ENCODE measurements at places on chromosomes 7 and 10.
A peak's percentile ranks its signal among the peaks of the same experiment; 100 is the strongest.

GRCh38 chr10:67785098-67785497, 52.9 kb downstream of the DNAJC12 start:
- DNase-seq = no peak

- DNase-seq = no peak
Observed at GRCh38 chr7:139829025-139829774, at the start of gene TBXAS1. TBXAS1 (plus strand) TSS chr7:139829264; CDS start chr7:139829391, 127 bp downstream.

DNA sequence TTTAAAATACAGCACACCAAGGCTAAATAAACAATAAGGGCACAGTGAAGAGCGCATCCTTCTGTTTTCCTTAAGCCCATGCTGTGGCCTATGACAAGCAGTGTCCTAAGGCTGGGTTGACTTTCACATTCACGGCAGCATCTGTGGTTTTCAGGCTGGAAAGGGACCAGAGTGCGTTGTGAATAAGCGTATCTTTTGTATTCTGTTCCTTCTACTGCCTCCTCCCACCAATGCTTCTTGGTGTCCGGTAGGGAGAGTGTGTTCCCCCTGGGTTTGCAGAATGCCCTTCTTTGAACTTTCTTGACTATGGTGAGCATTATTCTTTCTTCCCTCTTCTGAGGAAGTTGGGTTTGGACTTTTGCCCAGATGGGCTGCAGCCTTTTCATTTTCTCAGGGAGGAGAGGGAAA, 73.6 kb downstream of the ABCA13 start:
- DNase-seq = no peak

- peak; percentile 43 for DNase-seq
Observed at GRCh38 chr7:109873296-109873695, 1217.6 kb upstream of the LRRN3 start.

GRCh38 chr7:126535176-126535575, 717.6 kb downstream of the GRM8 start:
- no peak for DNase-seq

DNA sequence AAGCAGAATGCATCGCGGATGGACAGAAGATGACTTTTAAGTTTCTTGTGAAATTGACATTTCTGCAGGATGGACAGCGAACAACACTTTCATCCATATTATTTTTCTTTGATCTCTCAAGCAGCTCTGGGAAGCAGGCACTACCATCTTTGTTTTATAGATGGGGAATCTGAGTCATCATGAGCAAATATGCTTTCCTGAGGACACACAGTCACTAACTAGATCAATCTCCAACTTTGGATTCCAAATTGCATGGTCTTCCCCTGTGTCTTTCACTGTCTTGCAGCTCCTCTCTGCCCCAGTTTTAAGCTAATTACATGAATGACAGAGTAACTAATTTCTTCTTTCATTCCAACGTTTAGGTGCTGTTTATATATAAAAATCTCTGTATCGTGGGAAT, 201.5 kb downstream of the ADAM12 start:
- no peak for DNase-seq

- no peak for DNase-seq
Observed at GRCh38 chr7:72072901-72073300, 339.2 kb downstream of the CALN1 start.

DNA sequence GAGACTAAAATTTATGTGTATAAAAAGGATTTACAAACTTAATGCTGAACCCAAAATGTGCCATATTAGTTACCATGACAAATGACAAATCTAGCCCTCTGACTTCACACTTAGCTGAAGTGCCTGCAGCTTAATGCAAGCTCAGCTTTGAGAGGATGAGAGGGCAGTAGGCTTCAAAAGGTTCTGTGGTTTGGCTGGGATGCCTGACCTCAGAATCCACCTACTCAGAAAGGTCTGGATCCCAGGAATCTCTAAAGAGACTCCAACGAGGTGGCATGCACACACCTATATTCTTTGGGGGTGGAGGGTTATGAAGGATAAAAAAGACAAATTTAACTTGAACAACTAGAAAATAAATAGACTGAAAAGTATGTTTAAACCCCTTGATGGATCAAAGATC, 213.4 kb downstream of the TAX1BP1 start:
- DNase-seq = no peak

DNA sequence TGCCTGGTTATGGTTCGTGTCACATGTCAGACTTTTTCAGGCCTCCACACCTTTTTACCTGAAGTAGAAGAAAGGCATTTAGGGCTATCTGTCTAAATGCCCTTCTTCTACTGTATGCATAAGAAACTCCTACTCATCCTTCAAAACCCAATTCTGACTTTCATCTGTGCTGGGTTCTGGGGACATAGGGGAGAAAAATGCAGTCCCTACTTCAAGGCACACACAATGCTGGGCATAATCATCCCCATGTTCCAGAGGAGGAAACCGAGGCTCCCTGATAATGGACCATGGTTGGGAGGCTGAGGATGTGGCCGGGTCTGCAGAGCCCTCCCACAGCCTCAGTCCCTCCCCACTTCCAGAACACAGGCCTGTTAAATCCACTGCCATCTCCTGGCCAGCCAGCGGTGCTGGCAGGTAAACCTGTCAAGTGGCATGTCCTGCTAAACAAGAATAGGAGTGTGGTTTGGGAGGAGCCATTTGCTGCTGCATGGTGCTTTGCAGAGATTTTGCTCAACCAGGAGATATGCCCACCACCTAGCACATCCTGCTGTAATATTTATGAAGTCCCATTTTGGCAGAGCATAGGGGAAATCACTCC, 32.0 kb downstream of the GRID1 start:
- no peak for DNase-seq

DNA sequence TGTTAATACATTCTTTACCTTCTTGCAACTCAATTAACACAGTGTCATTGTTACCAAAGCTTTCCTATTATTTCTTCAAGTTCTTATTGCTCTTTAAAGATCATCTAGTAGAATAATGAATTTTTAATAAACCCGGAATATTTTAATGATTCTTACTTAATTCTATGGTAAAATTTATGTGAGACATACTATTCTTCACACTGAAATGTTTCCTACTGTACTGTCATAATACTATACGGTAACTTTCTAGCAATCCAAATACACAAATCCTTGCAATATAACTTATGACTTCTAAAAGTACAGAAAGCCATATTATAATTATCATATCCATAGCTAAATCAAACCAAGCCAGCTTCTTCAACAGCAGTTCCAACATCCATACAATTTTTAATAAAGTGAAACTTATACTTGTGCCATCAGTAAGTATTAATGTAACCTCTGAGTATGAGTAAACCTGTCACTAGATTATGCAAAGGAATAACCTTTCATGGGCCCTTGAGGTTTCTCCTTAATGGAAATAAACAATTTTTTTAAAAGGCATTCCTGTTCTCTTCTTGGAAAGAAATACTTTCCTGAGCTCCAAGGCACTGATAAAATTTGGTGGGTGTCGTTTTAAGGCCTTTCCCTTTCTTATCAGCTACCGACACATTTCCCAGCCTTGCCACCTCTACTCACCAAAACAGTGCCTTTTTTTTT, 87.4 kb downstream of the IMMP2L start:
- DNase-seq = no peak

GRCh38 chr10:71635867-71636266, 83.7 kb downstream of the C10orf105 start:
- no peak for DNase-seq

DNA sequence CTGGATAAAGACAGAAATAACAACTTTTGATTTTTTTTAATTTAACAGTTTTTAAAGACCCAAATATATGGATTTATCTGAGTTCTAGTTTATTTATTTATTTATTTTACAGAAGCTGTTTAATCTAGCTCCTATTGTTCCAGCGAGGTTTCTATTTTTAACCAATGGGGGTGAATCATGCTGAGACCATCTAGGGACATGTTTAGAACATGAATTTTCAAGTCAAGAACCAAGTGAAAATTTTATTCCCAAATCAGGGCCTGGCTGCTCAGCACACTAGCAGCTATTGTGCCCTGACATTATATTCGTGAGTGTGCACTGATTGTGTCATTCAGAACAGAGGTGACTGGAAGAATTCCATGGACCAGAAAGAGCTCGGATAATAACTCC, 24.6 kb upstream of the MPP7 start:
- DNase-seq = no peak

GRCh38 chr10:120005207-120006201, 113.0 kb downstream of the SEC23IP start:
- DNase-seq = no peak

GRCh38 chr10:58453105-58453504, 59.6 kb upstream of the BICC1 start:
- DNase-seq = no peak

GRCh38 chr7:120725376-120726039, 132.4 kb downstream of the TSPAN12 start:
- no peak for DNase-seq

DNA sequence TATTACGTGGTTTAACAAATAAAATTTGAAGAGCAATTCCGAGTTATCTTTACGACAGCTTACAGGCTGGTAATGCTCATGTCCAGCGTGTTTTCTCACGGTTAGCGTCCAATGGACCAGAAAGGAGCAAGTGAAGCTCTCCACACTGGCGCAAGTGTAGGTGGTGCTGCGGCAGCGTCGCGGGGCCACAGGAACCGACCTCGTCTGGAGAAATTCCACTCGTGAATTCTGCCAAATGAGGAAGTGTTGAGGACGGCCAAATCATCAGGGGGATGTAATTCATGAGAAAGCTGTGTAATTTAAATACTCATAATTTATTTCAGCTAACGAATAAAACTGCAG, 350 bp upstream of the ZNF37A start:
- no peak for DNase-seq

GRCh38 chr7:26428571-26428970, 136.9 kb downstream of the SNX10 start:
- DNase-seq = no peak

DNA sequence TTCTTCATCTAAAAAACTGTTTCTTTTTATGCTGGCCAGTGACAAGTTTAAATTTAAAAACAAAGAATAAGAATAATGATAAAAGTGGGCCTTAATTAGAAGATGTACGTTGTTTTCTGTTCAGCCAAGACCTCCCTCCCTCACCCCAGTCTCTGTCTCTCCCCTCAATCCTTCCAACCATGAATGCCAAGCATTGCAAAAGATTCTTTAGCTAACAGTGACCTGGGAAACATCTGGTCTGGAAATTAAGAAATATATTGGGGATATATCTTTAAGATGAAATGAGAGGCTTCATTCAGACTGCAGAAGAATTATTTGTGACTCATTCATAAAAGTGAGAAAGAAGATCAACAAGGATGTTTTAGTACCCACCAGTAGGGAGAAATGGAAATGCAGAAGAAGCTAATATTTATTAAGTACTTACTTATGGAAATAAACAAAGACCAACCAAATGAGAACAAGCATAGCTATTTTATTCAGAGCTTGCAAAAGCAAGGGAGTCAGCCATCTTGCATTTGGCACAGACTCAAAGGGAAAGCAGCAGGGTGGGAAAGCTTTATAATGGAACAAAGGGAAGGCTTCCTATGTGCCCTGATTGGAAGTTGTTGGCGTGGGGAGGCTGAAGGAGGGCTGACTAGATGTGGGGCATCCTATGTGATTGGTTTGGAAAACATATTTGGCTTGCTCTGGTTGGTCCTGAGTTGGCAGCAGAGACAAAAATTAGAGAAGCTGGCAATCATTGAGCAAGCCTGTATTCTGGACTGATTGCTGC, 595.4 kb upstream of the GHITM start:
- DNase-seq = no peak

DNA sequence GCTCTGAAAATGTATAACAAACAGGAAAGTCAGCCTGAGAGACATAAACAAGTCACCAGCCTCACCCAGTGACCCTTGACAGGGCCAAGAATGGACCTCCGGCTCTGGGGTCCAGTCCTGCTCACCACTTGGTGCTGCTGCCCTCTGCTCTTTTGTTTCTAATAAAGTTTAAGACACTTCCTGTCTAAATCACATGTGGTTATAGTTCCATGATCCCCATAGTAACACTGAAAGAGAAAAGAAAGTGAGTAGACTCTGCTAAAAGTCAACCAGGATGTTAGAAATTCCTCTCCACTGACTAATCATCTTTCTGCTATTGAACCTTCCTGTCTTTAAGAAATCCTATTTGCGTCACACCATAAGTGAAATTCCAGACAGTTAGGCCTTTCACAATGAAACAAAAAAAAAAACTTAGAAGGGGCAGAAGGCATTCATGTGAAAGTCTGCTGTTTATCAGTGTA, 179.2 kb upstream of the BET1 start:
- peak; percentile 26 for DNase-seq

DNA sequence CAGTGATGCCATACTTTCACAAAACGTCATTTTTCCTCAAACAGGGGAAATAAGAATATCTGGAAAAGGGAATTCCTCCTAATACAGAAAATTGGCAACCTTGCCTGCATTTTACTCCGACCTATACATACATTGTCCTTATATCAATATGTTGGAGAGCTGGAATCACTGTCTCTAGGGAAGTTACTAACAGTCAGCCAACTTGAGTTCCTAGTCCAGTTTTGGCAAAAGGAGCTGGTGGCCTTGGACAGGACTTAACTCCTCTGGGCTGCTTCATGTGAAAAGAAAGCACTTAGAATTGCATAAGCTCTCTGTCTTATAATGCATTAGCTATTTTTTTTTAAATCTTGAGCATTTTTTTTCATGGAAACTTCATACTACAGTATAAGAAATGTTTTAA, 174.2 kb upstream of the HGF start:
- DNase-seq = no peak

GRCh38 chr7:82018226-82018625, 248.4 kb upstream of the HGF start:
- no peak for DNase-seq

- no peak for DNase-seq
Observed at GRCh38 chr10:124709861-124710260, 34.3 kb downstream of the FAM53B start.

GRCh38 chr7:116529250-116529649, 4.4 kb downstream of the CAV1 start:
- DNase-seq = no peak

DNA sequence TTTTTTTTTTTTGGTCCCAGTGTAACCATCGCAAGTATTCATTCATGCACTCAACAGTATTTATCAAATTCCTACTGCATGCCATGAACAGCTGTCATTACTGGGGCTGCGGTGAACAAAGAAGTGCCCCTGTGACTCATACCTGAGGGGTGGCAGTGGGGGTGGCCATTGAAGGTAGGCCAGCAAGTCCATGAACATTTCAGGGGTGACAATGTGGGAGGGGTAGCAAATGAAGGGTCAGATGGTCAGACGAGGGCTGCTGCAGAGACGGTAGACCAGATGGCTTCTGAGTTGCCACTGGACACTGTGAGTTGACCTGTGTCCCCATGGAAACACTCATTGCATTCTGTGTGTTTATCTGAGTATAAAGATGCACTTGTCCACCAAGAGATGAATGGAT, 92.5 kb upstream of the PITRM1 start:
- DNase-seq = no peak

- DNase-seq = no peak
Observed at GRCh38 chr7:23462846-23463245, 7.4 kb downstream of the IGF2BP3 start.
